ENCODE measurements at places on chromosomes 12 and 14.

DNA sequence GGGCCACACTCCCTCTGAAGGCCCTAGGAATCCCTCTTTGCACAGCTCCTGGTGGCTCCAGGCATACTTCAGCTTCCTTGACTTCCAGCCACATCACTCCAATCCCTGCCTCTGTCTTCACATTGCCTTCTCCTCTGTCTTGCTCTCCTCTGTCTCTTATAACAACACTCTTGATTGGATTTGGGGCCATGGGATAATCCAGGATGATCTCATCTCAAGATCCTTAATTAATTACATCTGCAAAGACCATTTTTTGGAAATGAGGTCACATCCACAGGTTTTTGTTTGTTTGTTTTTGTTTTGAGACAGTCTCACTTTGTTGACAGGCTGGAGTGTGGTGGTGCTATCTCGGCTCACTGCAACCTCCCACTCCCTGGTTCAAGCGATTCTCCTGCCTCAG is 88.7 kb downstream of the TMTC1 start:
- no peak for DNase-seq

DNA sequence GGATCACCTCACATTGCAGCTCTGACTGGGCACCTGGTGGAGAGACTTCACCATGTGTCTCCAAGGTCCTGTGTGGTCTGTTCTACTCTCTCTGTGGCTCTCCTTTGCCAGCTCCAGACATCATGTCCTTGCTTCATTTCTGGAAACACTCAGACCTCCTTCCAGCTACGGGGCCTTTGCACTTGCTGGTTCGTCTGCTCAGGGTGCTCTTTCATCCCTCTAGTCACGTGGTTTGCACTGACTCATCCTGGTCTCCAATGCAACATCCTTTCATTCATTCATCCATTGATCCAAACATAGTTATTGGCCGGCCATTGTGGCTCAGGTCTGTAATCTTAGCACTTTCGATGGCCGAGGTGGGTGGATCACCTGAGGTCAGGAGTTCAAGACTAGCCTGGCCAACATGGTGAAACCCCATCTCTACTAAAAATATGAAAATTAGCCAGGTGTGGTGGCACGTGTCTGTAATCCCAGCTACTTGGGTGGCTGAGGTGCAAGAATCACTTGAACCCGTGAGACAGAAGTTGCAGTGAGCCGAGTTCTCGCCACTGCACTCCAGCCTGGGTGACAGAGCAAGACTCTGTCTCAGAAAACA is 23.9 kb upstream of the CCDC63 start:
- no peak for DNase-seq

- DNase-seq, result no peak
Observed at GRCh38 chr14:20546877-20547276, 14.0 kb downstream of the RNASE9 start.

GRCh38 chr14:67389275-67389674 is 22.7 kb downstream of the PLEK2 start:
- no peak for DNase-seq

GRCh38 chr12:52141306-52141705 is 50.5 kb downstream of the KRT80 start:
- DNase-seq, result no peak

- DNase-seq, result no peak
Observed at GRCh38 chr14:96136371-96137005, 68.2 kb upstream of the BDKRB2 start.

- DNase-seq, result no peak
Observed at GRCh38 chr12:78183824-78184223, 353.1 kb downstream of the NAV3 start.

GRCh38 chr12:49706351-49707127 is 666 bp downstream of the FMNL3 start:
- peak; percentile 18 for DNase-seq

GRCh38 chr14:58072288-58073071 is 79.5 kb downstream of the ARMH4 start:
- peak; percentile 63 for DNase-seq

DNA sequence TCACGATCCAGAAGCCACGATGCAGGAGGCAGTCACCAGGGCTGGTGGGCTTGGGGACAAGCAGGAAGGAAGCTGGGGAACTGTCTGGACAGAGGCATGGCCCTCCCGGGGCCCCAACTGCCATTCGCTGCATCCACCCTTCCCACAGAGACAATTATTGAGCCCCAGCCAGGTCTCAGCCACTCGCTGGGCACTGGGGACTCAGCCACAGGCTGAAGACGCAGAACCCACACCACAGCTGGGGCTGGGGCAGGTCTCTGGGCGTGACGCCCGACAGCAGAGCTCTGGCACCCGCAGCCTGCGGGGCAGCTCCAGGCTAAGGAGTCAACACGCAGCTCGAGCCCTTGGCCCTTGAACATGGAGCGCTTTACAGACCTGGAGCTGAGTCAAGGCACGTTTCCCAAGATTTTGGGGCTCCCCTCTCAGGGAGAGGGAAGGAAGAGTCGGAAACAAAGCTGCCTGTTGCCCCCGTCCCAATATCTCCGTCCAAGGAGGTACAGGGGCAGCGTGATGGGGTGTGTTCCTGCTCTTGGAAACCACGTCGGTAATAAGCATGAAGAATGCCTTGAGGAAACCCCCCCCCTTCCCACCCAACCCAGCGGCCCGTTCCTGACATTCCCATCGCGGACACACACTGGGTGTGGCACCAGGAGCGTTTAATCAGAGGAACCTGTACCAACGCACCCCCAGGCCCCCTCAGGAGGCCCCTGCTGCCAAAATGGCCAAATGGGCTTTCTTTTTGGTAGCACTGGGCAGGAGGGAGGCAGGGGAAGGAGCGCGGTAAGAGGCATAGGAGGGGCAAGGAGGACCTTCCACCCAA is 6.7 kb downstream of the RIMBP2 start:
- DNase-seq, result no peak

DNA sequence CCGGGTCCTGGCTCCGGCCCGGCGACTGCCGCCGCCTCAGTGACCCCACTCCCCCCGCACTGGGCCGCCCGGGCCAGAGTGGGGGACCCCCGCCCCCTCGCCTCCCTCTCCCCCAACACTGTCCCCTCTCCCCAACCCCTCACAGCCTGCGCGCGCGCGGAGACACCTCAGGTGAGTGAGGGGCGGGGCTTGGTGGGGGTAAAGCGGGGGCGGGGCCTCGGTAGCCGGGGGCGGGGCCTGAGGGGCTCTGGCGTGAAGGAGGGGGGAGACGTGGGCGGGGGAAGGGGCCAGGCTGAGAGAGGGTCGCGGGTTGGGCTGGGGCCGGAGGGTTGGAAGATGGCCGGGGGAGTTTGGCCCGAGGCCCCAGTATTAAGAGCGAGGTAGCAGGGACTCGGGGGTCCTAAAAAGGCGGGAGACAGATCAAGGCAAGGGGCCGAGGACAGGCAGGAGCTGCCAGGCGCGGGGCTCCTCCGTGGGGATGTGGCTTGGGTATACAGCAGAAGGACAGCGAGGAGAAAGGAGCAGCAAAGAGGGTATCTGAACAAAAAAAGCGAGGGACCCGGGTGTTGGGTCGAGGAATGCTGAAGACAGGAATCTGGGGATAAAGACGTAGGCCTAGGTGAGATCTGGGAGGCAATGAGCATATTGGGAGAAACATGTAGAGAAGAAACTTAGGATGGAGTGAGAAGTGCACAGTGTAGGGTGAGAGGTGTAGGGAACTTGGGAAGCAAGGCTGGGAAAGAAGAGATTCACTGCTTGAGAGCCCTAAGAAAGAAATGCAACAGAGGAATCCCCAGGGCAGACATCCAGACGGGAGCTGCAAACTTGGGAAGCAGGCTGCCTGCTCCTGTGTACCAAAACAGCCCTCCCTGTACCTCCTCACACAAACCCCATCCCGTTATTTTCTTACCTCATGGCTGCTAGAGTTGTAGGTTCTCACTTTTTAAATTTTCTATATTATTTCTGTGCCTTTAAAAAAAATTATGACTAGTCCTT is 10.8 kb downstream of the SUOX start:
- DNase-seq, result peak; percentile 48

DNA sequence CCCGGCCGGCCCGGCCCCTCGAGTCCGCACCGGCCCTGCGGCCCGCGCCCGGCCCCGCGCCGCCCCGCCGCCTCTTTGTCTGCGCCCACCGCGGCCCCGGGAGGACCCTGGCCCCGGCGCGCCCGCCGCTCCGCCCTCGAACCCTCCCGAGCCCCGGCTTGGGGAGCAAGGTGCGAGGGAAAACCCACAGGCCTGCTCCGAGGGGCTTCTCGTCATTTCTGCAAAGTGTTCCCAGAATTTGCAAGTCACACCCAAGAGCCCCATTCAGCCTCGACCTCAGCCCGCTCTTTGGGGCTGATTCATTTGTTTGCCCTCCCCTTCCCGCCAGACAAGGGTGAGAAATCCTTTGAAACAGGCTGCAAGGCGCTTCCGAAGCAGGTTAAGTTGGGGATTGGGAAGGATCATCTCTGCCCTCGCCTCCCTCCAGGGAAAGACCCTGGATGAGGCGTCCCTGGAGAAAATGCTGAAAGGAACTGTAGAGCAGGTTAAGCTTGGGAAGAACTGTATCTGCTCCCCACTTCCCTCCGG is 325 bp upstream of the CLIP1 start:
- DNase-seq, result peak; percentile 52

GRCh38 chr14:21043387-21043973 is 1.3 kb downstream of the RNASE7 start:
- DNase-seq, result no peak

DNA sequence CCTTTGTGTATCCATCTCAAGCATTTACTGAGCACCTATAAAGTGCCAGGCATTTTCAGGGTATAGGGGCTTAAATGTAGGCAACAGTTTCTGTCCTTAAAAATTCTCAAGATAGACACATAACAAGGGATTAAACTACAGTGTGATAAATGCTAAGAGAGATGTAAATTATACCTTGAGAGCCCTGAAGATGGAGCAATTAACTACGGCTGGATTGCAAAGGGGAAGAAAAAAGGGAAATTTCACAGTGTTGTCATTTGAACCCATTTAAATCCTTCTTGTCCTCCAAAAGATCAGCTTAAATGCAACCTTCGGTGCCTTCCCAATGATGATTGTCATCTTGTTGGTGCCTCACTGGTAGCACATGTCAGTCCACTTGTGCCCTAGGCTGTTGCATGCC is 11.5 kb upstream of the IL26 start:
- DNase-seq, result no peak

DNA sequence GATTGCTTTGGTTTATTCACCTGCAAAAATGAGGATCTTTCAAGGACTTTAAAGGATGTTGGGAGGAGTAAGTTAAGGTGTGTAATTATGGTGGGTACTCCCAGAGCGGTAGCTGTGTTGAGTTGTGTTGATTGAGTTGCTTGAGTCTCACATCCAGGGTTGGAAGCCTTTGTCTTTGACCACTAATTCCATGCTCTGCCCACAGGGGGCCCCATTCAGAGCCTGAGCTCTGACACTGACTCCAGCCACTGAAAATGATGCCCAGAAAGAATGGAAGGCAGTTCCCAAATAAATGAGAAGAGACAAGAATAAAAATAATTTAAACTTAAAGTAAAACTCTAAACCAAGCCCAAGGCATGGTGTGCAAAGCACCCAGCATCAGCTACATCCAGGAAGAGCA is 237.4 kb upstream of the PWP1 start:
- no peak for DNase-seq

DNA sequence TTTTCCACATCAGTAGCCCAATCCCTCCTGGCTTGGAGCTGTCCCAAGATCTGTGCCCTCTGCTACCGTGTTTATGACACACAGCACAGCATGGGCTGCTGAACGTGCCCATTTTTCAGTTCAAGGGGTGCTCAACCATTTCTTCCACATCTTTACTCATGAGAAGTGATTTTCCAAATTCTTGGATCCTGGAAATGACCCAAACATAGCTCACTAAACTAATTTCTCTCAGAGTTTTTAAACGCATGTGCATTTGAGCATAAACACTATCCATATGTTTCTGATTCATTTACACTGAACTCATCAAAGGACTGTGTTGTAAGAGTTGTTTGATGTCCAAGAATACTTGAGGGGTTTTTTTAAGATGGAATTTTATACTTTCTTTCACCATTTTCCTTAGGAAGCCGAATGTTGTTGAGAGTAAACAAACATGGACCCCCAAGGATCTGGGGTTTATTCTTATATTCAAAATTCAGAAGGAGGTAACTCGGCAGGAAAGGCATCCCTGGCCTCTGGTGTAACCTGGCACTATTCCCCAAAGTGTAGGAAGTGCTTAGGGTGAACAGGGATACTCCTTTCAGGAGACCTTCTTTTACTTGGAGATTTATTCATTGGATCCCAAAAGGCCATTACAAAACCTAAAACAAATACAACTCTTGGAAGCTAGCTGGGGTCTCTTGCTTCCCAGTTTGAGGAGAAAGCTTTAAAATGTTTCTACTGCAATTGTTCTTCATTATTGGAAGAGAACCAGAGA is 215.0 kb downstream of the BMP4 start:
- DNase-seq, result no peak

- no peak for DNase-seq
Observed at GRCh38 chr12:103903993-103904392, 26.2 kb upstream of the HSP90B1 start.

- DNase-seq, result no peak
Observed at GRCh38 chr12:131383741-131384543, 326.9 kb upstream of the SFSWAP start.

GRCh38 chr14:91061056-91061887 is 831 bp upstream of the RPS6KA5 start:
- peak; percentile 26 for DNase-seq

GRCh38 chr12:100491104-100491503 is 17.4 kb downstream of the NR1H4 start:
- DNase-seq, result no peak

- DNase-seq, result no peak
Observed at GRCh38 chr12:40145896-40146295, 40.0 kb upstream of the SLC2A13 start.

DNA sequence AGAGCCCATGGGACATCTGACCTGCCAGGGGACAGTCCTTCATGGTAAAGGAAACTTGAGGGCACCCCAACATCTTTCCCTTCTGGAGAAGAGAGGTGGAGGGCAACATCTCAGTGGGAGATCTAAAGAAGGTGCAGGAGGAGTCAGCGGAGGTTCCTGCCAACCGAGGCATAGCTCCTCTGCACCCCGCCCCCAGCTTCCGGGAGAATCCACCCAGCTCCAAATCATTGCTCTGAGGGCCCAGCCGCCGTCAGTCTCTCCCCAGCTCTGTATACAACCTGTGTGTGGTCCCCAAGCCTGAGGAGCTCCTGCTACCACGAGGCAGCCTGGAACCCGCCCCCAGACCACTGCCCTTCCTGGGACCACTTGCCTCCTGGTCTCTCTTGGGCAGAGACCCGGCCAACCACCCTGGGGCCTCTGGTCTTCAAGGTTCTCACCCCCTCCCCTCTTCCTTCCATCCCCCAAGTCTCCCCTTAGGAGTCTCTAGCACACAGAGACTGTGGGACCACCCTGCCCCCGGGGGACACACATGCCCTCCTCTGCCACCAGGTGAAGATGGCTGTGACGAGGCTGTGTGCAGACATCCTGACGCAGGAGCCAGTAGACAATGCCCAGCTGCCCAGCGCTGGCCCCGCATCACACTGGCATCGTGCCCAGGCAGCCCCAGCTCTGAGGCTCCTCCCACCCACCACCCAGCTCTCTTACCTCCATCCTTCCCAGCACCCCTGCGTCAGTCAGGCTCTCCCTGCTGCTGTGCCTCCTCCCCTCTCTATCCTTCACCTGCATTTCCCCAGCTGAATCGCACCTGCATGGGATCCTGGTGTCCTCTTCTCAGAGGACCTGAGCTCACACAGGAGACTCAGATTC is 13.0 kb upstream of the NUDT14 start:
- DNase-seq, result no peak
